ENCODE measurements at places on chromosomes 2 and 18.

GRCh38 chr2:134402410-134402809, 148.5 kb downstream of the MGAT5 start:
- no peak for DNase-seq

DNA sequence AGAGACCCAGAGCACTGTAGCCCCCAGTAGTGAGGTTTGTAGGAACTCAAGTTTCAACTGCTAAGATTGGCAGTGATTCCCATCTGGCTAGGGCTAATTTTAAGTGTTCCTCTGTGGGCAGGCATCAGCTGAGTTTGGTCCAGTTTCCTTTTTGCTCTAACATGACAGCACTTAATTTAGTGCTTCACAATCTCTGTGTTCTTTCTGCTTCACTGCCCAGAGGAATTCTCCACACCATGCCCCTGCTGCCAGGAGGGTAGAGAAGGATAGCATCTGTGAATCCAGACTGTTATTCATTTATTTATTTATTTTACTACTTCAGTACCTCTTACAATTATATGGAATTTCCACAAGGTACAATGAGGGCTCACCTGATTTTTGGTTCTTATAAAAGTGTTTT, 549.9 kb upstream of the FSIP2 start:
- peak; percentile 86 for DNase-seq

GRCh38 chr18:43661570-43661969, 384.3 kb upstream of the SYT4 start:
- no peak for DNase-seq

DNA sequence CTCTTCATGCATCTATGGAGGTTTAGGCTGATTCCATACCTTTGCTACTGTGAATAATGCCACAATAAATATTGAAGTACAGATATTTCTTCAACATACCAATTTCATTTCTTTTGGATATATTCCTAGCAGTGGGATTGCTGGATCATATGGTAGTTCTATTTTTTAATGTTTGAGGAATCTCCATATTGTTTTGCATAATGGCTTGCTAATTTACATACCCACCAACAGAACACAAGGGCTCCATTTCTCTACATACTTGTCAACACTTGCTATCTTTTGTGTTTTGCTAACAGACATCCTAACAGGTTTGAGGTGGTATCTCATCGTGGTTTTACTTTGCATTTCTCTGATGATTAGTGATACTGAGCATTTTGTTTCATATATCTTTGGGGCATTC, 253.2 kb downstream of the ZNF804A start:
- no peak for DNase-seq

DNA sequence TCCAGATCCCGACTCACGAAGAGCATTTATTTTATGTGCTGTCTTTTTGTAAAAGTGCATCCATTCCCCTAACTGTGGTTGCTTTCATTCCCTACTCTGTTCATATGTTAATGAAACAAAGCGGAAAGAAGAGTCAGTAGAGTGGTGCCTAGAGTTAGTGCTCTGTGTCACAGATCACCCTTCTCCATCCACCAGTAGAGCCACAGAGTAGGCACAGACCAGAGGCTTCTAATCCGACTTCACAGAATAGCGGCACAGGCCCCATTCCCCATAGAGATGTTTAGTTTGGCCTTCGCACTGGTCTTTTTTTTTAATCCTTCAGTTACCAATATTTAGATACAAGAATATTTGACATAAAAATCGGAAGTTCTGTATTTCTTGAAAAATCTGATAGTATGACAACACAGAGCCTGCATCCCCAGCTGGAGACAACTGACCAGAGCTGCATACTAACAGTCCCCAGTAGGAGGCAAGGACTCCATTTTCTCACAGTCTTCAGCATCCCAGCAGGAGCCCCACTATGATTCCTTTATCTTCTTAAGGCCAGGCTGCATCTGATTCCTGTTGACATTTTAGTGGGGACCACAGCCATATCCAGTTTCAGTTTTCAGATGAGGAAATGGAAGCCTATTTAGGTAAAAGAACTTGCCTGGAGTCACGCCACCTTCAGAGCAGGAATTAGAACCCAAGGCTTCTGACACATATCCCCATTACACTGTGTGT, 7.0 kb downstream of the G6PC2 start:
- DNase-seq = no peak

DNA sequence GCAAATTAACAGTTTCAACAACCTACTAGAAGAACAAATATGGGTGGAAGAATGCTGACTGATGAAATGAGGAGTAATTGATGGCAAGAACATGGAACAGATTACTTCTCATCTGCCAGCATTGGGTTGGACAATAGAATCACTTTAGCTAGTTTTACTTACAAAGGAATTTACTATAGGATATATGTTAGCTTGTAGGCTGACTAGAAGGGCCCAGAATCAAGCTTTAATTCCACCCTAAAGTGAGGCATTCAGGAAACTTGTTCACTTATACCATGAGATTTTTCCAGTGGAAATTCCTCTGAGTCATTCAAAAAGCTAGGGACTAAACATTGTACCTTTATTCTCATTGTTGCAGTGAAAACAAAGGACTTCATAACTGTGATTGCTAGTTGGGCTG, 5.0 kb upstream of the ZSWIM2 start:
- DNase-seq = no peak

GRCh38 chr2:224650815-224651439, 65.2 kb downstream of the CCDC195 start:
- peak; percentile 46 for DNase-seq

- no peak for DNase-seq
Measured at GRCh38 chr2:182359990-182360662, 66.7 kb downstream of the PDE1A start.

DNA sequence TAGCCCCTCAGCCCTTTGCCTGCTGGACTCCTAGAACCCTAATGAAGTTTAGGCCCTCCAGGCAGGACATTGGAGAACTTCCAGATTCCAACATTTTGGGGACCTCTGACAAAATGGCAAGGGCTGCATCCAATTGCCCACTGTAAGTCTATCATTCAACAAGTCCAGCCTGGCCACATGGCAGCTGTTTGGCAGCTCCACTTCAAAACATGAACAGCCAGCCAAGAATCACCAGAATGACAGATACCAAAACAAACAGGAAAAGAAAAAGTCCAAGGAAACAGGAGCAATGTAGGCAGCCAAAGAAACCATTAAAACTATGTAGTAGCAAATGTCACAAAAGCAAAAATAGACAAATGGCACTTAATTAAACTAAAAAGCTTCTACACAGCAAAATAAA, 25.5 kb downstream of the SLC4A5 start:
- DNase-seq = peak; percentile 17

GRCh38 chr2:211455216-211455841, 898.9 kb downstream of the CPS1 start:
- DNase-seq = no peak

GRCh38 chr18:50090370-50091312, 104.3 kb downstream of the MYO5B start:
- no peak for DNase-seq

- no peak for DNase-seq
Measured at GRCh38 chr18:10228326-10228725, 226.1 kb upstream of the APCDD1 start.

GRCh38 chr2:237665713-237666143, 38.3 kb downstream of the LRRFIP1 start:
- DNase-seq = no peak

GRCh38 chr18:58882044-58882443, 17.4 kb downstream of the ZNF532 start:
- no peak for DNase-seq

- no peak for DNase-seq
Measured at GRCh38 chr2:62920070-62920469, 130.6 kb upstream of the OTX1 start.

- DNase-seq = no peak
Measured at GRCh38 chr18:62262061-62262460, 63.0 kb upstream of the TNFRSF11A start.

- DNase-seq = no peak
Measured at GRCh38 chr2:191526091-191526490, 151.8 kb upstream of the NABP1 start.

- no peak for DNase-seq
Measured at GRCh38 chr18:25279133-25279532, 72.8 kb downstream of the ZNF521 start.

- no peak for DNase-seq
Measured at GRCh38 chr2:123958011-123958410, 67.1 kb upstream of the CNTNAP5 start.

DNA sequence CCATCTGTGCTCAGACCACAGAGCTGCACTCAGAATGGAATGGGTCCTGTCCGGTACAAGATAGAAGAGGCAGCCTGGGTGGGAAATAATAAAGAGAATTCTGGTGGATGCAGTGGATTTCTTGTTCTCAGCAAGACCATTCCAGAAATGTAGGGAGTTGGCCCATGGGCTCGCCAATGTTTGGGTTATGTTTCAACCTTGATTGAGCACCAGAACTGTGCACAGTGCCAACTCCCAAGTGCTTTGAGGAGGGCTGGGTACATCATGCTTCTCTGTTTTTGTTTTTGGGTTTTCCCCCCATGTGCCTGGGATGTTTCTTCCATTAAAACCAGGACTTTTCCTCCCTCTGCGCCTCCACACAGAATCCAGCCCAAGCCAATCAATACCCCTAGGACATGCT, 304.1 kb downstream of the TNS1 start:
- DNase-seq = no peak

DNA sequence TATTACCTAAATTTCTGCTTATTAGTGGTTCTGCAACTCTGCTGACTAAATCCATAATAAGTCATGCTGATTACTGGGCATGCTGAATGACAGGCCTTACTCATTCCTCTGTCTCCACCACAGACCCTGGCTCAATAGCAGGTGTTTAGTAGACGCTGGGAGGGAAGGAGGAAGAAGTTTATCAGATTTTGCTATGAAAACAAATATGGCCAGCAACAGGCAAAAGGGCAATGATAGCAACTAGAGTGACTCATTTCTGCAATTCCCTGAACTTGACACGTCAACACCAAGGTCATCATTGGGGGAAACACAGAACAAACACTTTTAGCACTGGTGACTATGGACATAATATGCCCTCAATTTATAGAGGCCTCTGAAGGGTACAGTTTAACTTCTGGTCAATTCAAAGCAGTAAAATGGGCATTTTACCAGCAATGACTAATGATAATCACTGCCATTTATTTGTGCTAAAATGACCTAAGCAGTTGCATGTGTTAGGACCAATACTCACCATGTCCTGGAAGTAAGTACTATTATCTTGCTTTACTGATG, 35.2 kb downstream of the TMEM163 start:
- DNase-seq = no peak

DNA sequence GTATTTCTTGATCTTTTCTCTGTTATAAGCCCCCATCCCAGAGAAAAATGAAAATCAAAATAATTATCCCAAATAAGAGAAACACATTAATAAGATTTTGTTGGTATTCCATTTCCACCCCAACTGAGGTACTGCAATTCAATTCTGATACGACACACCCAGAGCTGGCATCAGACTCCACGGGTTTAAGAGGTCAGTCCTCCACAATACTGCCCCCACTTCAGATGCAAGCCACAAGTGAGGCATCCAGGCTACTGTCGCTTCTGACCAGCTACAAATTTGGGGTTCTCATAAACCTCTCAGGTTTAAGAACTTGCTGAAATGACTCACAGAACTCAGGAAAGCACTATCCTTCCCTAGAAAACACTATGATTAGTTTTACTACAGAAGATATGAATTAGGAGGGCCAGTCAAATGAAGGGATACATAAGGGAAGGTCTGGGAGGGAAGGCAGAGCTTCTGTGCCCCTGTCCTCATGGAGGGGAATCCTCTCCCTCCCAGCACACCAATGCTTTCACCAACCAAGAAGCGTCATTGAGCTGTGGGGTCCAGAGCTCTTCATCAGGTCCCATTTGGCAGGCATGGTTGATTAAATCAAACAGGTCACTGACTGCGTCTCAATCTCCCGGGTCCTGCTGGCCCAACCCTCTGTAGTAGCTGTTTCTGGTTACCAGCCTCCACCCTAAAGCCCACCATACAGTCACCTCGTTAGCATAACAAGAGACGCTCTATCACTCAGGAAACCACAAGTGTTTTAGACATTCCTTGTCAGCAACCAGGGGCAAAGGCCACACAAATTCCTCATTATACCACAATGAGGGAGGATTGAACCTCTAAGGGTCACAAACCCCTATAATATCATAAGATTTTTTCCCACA, 46.2 kb downstream of the IWS1 start:
- DNase-seq = no peak

DNA sequence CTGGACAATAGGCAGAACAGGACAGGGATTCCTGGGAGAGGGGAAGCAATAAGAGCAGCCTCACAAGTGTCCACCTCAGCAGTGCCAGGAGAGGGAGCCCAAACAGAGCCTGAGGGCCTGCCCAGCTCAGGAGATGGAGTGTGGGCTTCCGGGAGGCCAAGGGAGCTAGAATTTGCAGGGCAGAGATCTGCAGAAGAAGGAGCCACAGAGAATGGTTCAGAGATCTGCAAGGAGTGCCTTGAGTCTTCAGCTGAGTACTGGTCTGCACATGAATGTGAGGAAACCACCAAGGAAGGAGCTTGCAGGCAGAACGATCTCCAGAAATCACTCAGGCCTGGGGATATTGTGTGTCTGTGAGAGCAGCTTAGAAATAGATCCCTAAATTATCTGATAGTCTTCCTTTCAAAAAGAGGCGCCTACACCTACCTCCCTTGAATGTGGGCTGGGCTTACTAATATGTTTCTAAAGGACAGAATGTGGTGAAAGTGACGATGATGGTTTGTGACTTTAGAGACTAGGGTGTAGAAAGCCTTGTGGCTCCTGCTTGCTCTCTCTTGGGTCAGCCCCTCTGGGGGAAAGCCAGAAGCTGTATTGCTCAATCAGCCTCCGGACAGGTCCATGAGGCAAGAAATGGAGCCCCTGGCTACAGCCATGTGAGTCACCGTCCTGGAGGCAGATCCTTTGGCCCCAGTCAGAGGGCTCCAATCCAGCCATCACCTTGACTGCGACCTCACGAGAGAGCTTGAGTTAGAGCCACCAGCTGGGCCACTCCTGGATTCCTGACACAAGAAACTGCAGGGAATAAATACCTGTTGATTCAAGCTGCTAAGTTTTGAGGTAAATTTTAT, 7.6 kb upstream of the LPIN1 start:
- DNase-seq = peak; percentile 2

GRCh38 chr2:238459081-238459629, 32.4 kb downstream of the ASB1 start:
- no peak for DNase-seq

GRCh38 chr18:7957297-7957696, 390.2 kb downstream of the PTPRM start:
- DNase-seq = no peak

DNA sequence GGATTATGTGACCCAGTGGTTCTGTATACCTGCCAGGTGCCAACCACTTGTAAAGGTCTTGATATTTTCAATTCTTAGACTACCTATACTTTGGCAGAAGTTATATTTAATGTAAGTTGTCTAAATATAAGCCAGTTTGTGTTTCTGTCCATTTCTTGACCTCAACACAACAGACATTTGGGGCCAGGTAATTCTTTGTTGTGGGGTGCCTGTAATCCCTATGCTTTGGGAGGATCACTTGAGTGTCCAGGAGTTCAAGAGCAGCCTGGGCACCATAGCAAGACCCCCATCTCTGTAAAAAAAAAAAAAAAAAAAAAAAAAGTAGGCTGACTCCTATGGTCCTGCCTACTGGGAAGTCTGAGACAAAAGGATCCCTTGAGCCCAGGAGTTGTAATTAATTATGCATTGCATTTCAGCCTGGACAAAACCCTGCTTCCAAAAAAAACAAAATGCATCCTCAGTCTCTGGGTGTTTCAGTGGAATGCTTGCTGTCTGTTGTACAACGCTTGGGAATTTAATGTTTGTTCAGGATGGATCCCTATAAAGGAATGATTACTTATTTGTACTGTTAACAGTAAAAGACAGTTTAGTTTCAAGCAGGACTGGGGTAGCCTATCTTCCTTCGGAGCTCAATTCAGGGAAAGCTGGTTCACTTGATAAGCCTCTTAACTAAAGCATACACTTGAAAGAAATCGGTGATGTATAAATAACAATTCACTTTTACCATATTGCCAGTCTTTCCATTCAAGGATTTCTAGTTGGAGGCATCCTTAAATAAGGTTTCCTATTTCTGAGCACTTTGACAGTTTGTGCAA, 3.4 kb downstream of the RPS27A start:
- no peak for DNase-seq

All from DMS 273 treated with DMSO at 0.1 percent for 48 hours (cell line).